ENCODE measurements at places on chromosomes 6 and 20.
A peak's percentile ranks its signal among the peaks of the same experiment; 100 is the strongest.

DNA sequence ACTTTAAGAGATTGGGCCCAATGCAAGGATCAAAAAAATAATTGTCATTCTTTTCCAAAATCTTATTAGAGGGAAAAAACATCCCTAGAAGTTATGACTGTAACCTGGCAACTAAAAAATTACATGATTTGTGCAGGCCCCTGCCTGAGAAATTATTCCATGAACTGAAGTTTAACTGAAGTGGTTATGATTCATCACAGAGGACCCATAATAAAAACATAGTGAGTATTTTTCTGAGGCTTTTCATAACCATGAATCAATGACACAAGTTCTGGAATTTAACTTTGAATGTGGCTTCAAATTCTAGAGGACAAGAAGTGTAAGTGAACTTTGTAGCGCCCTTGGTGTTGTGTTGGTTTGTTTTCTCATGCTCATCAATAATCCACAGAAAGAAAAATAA lies 31.1 kb upstream of the CARMIL1 start:
- no peak for DNase-seq

GRCh38 chr20:38926934-38927616 lies 858 bp downstream of the FAM83D start:
- DNase-seq, result no peak

GRCh38 chr6:119340796-119341487 lies 8.6 kb downstream of the MAN1A1 start:
- no peak for DNase-seq

DNA sequence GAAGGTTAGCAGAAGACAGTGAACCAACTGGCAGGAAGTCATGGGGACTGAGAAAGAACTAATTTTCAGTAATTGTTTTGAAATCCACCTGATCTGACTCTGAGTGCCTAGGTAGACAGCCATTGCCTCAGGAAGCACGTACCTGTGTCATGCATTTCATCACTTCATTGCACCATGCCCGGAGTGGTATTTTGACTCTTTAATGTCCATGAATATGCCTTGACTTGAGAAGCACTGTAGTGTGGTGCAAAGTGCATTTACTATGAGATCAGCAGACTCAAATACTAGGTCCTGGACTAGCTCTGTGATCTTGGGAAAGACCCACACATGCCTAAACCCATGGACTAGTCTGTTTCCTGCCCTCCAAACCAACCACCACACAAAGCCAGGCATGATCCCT lies 370.9 kb upstream of the MARCKS start:
- no peak for DNase-seq

DNA sequence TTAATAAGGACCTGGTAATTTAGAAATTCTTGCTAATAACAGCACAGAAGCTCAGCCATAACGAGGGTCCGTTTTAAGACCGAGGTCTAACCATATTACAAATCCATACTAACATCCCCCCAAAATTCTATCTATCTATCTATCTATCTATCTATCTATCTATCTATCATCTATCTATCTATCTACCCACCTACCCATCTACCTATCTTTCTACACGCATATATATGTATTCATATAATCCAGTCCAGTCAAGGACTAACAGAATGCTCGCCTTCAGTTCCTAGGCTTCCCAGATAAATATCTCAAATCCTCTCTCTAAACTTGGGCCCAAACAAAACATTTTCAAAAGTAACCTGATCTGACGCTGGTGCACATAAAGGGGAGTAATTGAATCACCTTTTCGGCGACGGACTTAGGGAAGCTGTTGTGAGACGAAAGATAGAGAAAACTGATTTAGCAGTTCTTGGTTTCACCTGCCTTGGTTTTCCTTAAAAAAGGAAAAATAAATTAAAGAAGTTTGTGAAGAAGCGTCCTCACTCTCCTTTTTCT lies 14.5 kb downstream of the HMGN4 start:
- no peak for DNase-seq

- no peak for DNase-seq
Observed at GRCh38 chr20:38428800-38429199, 6.3 kb downstream of the SNHG17 start.

GRCh38 chr6:37303891-37304503 lies 46.1 kb upstream of the TMEM217 start:
- DNase-seq, result no peak

GRCh38 chr6:89954721-89955148 lies 60.5 kb downstream of the GJA10 start:
- no peak for DNase-seq

DNA sequence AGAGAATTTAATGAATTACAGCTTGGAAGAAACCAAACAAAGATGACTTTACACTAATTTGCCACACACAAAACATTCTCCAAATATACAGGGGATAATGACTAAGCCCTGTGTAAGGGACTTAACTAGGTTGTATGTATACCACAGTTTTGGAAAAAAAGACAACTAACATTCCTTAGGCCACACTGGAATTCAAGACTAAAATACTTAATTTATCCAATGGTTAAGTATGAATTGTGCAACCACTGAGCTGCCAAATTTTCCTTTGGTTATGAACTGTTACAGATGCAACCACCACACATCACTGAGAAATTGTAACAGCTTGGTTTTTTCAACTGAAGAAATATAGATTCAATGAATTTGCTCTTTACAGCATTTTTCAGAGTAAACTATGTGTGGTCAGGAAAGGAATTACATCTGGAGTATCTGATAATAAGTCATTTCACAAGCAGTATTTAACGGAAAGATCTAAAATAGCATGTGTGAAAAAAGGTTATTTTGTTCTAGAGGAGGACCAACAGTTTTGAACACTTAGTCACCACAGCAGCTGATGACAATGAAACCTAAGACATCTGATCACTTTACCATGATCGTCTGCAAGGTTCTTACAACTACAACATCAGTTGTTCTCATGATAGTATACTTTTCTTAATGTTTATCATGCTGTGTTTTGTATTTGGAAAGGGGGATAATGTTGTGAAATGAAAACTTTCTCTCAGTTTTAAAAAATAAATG lies 318.8 kb downstream of the BCKDHB start:
- no peak for DNase-seq

DNA sequence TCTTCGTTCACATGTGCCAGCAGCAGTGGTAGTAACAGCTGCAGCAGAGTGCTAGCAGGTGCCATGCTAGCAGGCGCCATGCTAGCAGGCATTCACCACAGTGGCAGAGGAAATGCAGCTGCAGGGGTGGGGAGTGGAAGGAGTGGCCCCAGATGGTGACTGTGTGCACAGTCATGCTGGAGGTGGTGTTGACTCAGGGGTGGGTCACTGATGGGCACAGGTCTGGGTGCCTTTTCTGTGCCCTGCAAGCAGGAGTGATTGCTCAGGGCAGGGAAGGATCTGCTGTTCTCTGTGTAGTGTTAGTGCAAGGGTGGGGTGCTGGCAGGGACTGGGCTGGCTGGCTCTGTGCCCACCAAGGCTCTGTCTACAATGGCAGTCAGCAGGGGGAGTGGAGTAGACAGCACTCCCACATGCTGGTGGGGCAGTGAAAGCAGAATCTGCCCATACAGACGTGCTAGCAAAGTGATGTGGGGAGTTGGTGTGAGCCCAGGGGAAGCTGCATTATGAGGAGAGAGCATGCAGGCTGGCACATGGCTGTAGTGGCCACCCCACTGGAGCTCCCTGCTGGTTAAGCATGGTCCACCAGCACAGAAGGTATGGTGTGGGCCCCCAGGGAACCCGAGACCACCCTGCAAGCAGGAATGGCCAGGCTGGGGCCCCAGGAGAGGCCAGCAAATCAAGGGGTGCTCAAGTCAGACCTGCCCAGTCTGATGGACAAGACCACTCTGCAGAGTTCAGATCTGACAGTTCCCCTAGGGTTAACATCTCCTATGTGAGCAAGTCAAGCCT lies 11.4 kb upstream of the TSPYL4 start:
- no peak for DNase-seq

DNA sequence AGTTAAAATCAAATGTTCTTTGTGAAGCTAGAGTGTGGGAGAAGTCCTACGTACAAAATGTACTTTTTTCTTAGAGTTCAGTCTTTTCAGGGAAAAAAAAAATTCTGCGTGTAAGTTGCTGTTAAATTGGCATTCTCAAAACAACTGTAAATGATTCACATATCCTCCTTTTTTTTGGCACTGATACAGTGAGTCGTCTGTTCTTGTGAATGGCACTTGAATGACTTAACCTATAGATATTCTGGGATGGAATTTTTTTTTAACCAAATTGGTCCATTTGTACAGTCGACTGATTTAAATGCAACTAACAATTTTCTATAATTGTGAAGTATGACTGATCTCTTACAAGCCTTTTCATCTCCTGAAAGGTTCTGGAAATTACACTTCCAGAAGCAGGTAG lies 5.5 kb upstream of the JAG1 start:
- DNase-seq, result no peak

DNA sequence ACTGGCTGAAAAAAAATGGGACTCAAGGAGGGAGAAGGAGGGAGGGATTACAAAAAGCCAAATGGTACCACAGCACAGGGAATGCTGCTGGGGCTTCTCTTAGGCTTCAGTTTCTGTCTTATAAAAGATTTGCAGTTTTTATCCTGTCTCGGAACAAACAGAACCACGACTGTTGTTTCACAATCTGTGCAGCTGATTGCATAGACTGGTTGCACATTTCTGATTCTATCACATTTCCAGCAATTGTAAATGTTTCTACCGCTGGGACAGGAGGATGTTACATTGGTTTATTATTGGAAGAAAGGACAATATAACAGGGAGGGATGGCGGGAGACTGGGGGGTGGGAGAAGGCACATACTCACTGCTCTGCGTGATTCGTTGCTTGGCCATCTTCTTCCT lies 73.5 kb upstream of the ARID1B start:
- no peak for DNase-seq

DNA sequence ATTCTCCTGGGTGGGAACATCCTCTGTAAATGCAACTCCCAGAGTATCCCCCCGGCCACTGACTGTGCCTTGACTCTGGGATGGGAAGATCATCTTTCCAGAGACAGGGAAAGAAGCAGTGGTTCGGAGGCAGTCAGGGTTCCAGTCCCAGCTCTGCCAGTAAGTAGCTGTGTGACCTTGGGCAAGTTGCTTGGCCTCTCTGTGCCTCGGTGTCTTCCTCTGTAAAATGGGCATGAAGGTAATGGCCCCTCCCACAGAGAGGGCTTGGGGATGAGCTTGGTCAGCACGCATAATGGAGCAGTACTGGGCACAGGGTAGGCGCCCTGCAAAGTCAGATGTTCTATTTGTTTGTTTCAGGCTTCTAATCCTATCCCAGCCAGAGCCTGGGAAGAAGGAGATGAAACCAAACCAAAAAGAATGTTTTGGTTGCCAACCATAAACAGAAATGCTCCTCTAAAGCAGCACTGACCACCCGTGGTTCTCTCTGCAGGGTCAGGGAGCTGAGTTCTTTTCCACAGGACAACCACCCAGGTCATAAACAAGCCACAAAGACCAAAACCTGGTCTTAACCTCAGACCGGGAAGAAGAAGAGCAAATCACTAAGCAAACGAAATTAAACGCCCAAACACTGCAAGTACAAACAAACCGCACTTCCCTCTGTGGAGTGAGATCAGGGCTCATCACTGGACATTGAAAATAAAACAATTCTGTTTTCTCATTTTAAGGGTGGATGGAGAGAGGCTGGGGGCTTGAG lies 381.0 kb upstream of the SULF2 start:
- no peak for DNase-seq

DNA sequence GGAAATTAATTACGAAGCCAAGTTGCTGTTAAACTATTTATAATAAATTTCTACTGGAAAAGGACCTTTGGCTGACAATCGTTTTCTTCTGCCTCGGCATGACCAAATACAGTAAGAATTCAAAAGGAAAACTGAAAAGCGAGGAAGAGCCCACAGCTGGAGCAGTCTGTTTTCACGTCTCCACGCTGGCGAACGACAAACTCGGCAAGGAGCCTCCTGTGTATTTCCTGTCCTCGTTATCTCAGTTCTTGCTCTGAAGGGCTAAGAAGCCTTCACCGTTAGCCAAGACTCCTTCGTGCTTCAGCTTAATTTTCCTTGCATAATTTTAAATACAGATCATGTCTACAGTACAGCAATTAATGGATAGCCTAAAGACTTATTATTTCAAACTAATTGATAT lies 214.3 kb upstream of the PLCB4 start:
- DNase-seq, result peak; percentile 28

DNA sequence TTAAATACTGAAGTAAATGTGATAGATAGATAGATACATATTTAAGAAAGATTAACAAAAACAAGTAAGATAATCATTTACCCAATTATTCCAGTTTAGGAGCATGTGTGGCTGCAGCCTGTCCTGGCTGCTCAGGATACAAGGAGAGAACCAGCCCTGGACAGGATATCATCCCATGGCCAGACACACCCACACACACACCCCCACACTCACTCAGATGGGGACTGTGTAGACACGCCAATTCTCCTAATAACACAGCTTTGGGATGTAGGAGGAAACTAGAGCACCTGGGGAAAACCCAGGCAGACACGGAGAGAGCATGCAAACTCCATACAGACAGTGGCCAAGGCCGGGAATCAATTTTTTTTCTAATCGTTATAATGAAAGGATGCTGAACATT lies 45.6 kb downstream of the GFOD1 start:
- DNase-seq, result no peak

DNA sequence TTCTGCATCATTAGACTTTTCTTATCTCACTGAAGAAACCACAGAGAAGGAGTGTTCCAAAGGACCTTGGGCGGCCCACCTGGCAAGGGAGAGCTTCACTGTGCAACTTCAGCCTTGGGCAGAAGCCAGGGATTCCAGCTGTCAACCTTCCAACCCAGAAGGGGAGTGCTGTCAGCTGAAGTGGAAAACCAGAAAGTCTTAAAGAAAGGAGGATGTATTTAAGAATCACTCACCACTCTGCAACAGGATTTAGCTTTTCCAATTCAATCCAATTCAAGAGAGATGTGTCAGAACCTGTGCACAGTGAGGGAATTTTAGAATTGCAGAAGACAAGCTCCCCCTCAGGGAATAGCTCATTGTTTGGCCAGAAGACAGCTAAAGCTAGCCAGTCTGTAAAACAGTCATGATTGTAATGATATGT lies 553.7 kb downstream of the CD83 start:
- peak; percentile 62 for DNase-seq

DNA sequence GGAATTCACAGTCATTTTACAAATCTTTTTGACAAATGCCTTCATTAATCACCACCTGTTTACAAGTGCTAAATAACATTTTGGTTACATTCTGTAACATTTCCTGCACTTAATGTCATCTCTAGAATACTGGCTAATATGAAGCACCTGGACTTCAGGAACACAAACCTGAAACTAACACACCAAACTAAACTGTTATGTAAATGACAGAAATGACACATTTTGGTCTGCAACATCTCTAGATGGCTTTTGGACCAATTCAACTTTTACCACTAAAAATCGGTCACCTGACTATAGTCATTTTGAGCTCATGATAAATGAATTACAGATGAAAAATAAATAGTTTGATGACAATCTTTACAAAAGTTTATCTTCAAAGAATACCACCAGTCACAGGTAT lies 80.6 kb downstream of the ATG5 start:
- no peak for DNase-seq

GRCh38 chr6:25473447-25473846 lies 178.6 kb upstream of the SCGN start:
- DNase-seq, result no peak

GRCh38 chr20:63357921-63358905 lies 2.9 kb downstream of the CHRNA4 start:
- DNase-seq, result no peak

GRCh38 chr6:152552616-152553209 lies 84.4 kb downstream of the SYNE1 start:
- DNase-seq, result peak; percentile 74

Data from spinal cord (tissue), 10 donors.